ENCODE measurements at places on chromosomes 16 and 17. TPM values are rescaled to one million over a fixed set of nuclear protein-coding genes. Genes with fewer than 3 reads are reported as not detected.

GRCh38 chr17:68782789-68783188 lies 172.4 kb downstream of the ABCA8 start:
- H3K36me3 ChIP-seq: no peaks in the 10 kb centered on the region
- H3K4me1 ChIP-seq: no peaks in the 10 kb centered on the region
- DNase-seq: no peak
- H3K4me3 ChIP-seq: no peak overlapping the region
- no peak overlapping the region for H3K27ac ChIP-seq

DNA sequence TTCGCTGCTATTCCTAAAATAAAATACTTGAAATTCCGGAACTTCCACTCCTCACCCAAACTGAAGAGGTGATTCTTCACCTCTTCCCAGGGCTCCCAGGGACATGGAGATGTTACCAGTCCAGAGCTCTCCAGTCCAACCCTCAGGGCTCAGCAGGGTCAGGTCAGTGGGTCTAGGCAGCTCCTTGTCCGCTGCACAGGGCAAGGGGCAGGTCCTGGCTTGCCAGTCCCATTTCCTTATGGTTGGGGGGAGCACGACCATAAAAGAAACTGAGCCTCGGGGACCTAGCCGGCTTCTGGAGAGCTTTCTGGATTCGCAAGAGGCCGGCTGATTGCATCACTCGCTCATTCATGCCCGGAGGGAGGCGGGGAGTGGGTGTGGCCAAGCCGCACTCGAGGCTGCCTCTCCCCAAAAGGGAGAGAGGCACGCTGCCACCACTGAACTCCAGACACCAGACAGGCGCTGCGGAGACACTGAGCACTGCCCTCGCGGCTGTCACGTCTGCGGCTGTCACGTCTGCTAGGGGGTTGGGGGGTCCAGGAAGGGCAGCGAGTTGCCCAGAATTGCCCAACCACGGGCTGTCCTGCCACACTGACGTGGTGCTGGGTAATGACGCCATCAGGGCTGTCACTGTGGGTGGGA lies 15.8 kb downstream of the SLC7A5 start:
- DNase-seq: peak; percentile 90
- H3K27me3 ChIP-seq: no peaks in the 10 kb centered on the region
- H3K4me1 ChIP-seq: peaks cover 100% of the 10 kb centered on the region
- H3K4me3 ChIP-seq: peak overlapping the region; percentile 34
- peak overlapping the region; percentile 94 for H3K27ac ChIP-seq
- peaks cover 50% of the 10 kb centered on the region for H3K36me3 ChIP-seq

GRCh38 chr16:49440156-49441065 lies 66.8 kb downstream of the C16orf78 start:
- H3K4me1 ChIP-seq: peaks cover 18% of the 10 kb centered on the region
- H3K4me3 ChIP-seq: no peak overlapping the region
- DNase-seq: no peak
- no peaks in the 10 kb centered on the region for H3K27me3 ChIP-seq
- no peaks in the 10 kb centered on the region for H3K36me3 ChIP-seq
- no peak overlapping the region for H3K27ac ChIP-seq

GRCh38 chr17:40646791-40647623 lies 611 bp downstream of the SMARCE1 start:
- H3K4me1 ChIP-seq: peaks cover 35% of the 10 kb centered on the region
- peak overlapping the region; percentile 95 for H3K4me3 ChIP-seq
- H3K27me3 ChIP-seq: no peaks in the 10 kb centered on the region
- peaks cover 39% of the 10 kb centered on the region for H3K36me3 ChIP-seq

GRCh38 chr17:40122999-40123810 lies 1.4 kb downstream of the MSL1 start:
- peaks cover 19% of the 10 kb centered on the region for H3K36me3 ChIP-seq
- peak overlapping the region; percentile 95 for H3K4me3 ChIP-seq
- H3K27ac ChIP-seq: peak overlapping the region; percentile 78
- H3K27me3 ChIP-seq: no peaks in the 10 kb centered on the region
- peaks cover 23% of the 10 kb centered on the region for H3K4me1 ChIP-seq

DNA sequence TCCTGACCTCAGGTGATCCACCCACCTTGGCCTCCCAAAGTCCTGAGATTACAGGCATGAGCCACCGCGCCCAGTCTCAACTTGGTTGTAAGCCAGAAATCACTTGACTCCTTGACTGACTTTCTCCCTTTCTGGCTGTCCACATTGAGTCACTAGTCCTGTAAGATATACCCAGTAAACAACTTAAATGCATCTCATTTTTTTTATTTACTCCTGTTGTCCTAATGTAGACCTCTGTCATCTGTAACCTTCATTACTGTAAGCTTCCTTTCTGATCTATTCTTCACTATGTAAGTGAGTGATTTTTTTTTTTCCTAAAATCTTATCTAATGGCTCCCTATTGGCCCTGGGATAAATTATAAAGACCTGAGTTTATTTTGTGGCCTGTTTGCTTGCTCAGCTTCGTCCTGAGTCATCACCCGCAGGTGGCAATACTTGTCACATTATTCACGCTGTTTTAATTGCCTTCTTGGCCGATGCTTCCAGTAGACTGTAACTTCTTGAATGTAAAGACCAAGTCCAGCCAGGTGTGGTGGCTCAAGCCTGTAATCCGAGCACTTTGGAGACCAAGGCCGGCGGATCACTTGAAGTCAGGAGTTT lies 41.0 kb downstream of the PAFAH1B1 start:
- DNase-seq: no peak
- no peak overlapping the region for H3K4me3 ChIP-seq
- no peaks in the 10 kb centered on the region for H3K27me3 ChIP-seq
- H3K36me3 ChIP-seq: peaks cover 19% of the 10 kb centered on the region
- H3K27ac ChIP-seq: no peak overlapping the region

DNA sequence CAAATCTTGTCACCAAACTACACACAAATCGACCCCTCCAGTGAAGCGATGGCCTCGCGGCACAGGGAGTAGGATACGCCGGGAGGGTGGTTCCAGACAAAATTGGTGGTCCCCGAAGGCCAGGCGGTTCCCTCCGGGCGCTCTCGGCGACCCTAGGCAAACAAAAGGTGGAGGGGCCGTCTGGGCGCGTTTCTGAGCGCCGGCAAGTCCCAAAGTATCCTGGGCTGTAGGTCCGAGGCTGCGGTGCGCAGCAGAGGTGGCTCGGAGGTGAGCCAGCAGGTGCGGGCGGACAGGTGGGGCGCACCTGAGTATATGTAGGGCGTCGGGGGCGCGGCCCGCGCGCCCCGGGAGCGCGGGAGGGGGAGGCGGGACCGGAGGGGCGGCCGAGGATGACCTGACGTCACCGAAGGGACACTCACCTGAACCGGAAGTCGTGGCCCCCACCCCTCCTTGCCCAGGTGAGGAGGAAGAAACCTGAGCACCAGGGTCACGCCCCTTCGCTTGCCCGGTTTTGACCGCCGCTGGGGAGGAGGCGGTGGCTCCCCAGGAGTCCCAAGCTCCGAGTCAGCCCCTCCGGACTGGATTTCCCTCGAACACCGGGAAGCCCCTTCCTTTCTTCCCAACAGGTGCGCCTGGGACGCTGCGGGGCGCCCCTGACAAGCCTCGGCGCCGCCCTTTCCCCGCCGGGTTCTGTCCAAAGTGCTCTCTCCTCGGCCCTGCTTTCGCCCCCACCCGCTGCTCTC lies at the start of gene CLDN7:
TSS of gene CLDN7 (minus strand) at position 287 of the 743 bp plus-strand sequence. CDS start 435 bp downstream, outside the sequence.
- H3K36me3 ChIP-seq: no peaks in the 10 kb centered on the region
- no peaks in the 10 kb centered on the region for H3K27me3 ChIP-seq
- H3K4me1 ChIP-seq: no peaks in the 10 kb centered on the region
- no peak within 1 kb of the TSS for H3K27ac ChIP-seq
- no peak within 1 kb of the TSS for H3K4me3 ChIP-seq

- no peaks in the 10 kb centered on the region for H3K27me3 ChIP-seq
- DNase-seq: no peak
- peaks cover 49% of the 10 kb centered on the region for H3K4me1 ChIP-seq
- H3K27ac ChIP-seq: no peak overlapping the region
- H3K36me3 ChIP-seq: no peaks in the 10 kb centered on the region
- H3K4me3 ChIP-seq: no peak overlapping the region
Measured at GRCh38 chr17:40331743-40332641, 23.0 kb downstream of the RARA start.

GRCh38 chr17:21303441-21304065 lies 19.0 kb downstream of the MAP2K3 start:
- DNase-seq: no peak
- no peak overlapping the region for H3K4me3 ChIP-seq
- H3K27me3 ChIP-seq: no peaks in the 10 kb centered on the region
- H3K36me3 ChIP-seq: peaks cover 41% of the 10 kb centered on the region
- H3K27ac ChIP-seq: no peak overlapping the region
- no peaks in the 10 kb centered on the region for H3K4me1 ChIP-seq

DNA sequence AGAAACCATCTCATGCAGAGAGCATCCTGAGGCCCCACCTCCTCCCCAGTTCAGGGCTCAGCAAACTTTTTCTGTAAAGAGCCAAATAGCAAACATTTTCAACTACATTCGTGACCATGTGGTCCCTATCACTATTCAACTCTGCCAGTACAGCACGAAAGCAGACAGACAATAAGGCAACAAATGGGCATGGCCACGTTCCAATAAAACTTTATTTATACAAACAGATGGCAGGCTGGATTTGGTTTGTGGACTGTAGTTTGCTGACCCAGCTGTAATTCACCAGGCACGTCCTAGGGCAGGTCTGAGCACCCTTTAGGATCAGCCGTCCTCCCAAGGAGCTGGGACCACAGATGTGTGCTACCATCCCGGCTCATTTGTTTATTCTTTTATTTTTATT lies 27.1 kb upstream of the GPRC5C start:
- H3K4me1 ChIP-seq: no peaks in the 10 kb centered on the region
- no peaks in the 10 kb centered on the region for H3K27me3 ChIP-seq
- H3K27ac ChIP-seq: no peak overlapping the region
- H3K36me3 ChIP-seq: no peaks in the 10 kb centered on the region
- no peak overlapping the region for H3K4me3 ChIP-seq

- no peak for DNase-seq
- no peaks in the 10 kb centered on the region for H3K4me1 ChIP-seq
- H3K36me3 ChIP-seq: no peaks in the 10 kb centered on the region
- no peak overlapping the region for H3K4me3 ChIP-seq
Measured at GRCh38 chr17:76238847-76239537, 1.3 kb downstream of the RNF157 start.

GRCh38 chr17:9177212-9177611 lies 155.9 kb downstream of the NTN1 start:
- H3K27ac ChIP-seq: no peak overlapping the region
- peak; percentile 10 for DNase-seq
- no peaks in the 10 kb centered on the region for H3K4me1 ChIP-seq
- H3K36me3 ChIP-seq: no peaks in the 10 kb centered on the region

- no peaks in the 10 kb centered on the region for H3K4me1 ChIP-seq
- no peaks in the 10 kb centered on the region for H3K27me3 ChIP-seq
- H3K27ac ChIP-seq: no peak overlapping the region
- H3K36me3 ChIP-seq: no peaks in the 10 kb centered on the region
- no peak for DNase-seq
- H3K4me3 ChIP-seq: no peak overlapping the region
Measured at GRCh38 chr17:33895491-33895890, 359.6 kb upstream of the CCL2 start.

- H3K36me3 ChIP-seq: no peaks in the 10 kb centered on the region
- H3K4me1 ChIP-seq: peaks cover 42% of the 10 kb centered on the region
- no peaks in the 10 kb centered on the region for H3K27me3 ChIP-seq
- H3K4me3 ChIP-seq: no peak overlapping the region
- H3K27ac ChIP-seq: no peak overlapping the region
Measured at GRCh38 chr16:88634994-88635670, 3.2 kb upstream of the IL17C start.

- H3K36me3 ChIP-seq: peaks cover 31% of the 10 kb centered on the region
- peak overlapping the region; percentile 47 for H3K4me3 ChIP-seq
- no peaks in the 10 kb centered on the region for H3K27me3 ChIP-seq
- DNase-seq: peak; percentile 95
- H3K4me1 ChIP-seq: peaks cover 73% of the 10 kb centered on the region
Measured at GRCh38 chr16:28617874-28618273, 8.0 kb upstream of the SULT1A1 start.

GRCh38 chr17:42904110-42904469 lies 3.5 kb downstream of the G6PC1 start:
- H3K27me3 ChIP-seq: no peaks in the 10 kb centered on the region
- no peaks in the 10 kb centered on the region for H3K36me3 ChIP-seq
- DNase-seq: no peak
- H3K27ac ChIP-seq: no peak overlapping the region
- peaks cover 3% of the 10 kb centered on the region for H3K4me1 ChIP-seq

- no peak for DNase-seq
- peaks cover 8% of the 10 kb centered on the region for H3K36me3 ChIP-seq
Measured at GRCh38 chr16:4805231-4805630, 2.8 kb upstream of the ROGDI start.

GRCh38 chr17:50033316-50033715 lies 22.6 kb upstream of the ITGA3 start:
- H3K27me3 ChIP-seq: no peaks in the 10 kb centered on the region
- H3K4me3 ChIP-seq: no peak overlapping the region

GRCh38 chr16:27179500-27180072 lies 23.7 kb upstream of the KDM8 start:
- H3K36me3 ChIP-seq: no peaks in the 10 kb centered on the region
- H3K27ac ChIP-seq: no peak overlapping the region
- H3K4me3 ChIP-seq: no peak overlapping the region

Gene CD300LB
- total RNA-seq: not detected

Gene MILR1
- total RNA-seq: 104 TPM

Gene TAF1C
- total RNA-seq: 54.5 TPM

Gene PDPK1
- 24.9 TPM for total RNA-seq

Gene KRT31
- not detected for total RNA-seq

Gene ATPAF2
- total RNA-seq: 49.7 TPM

Gene PPP1R27
- total RNA-seq: not detected

Gene INCA1
- total RNA-seq: not detected

Gene SPOP
- 49.0 TPM for total RNA-seq

Gene ADAM11
- 1.3 TPM for total RNA-seq

Gene SULT1A1
- total RNA-seq: 179 TPM

Gene LRRC36
- not detected for total RNA-seq

Gene TMC5
- not detected for total RNA-seq

Gene SLC6A2
- not detected for total RNA-seq

Gene LRRC75A
- total RNA-seq: 2.4 TPM

Gene CPHXL2
- total RNA-seq: not detected

Gene KAT7
- total RNA-seq: 14.2 TPM

Gene KRTAP2-2
- not detected for total RNA-seq

All from Karpas-422 (cell line).